Vagina (tissue), 2 donors: ENCODE measurements at places on chromosomes 3 and 15. TPM values are rescaled to one million over a fixed set of nuclear protein-coding genes. Genes with fewer than 3 reads are reported as not detected.
A peak's percentile ranks its signal among the peaks of the same experiment; 100 is the strongest.

GRCh38 chr3:56725175-56725574, 42.1 kb upstream of the TASOR start:
- no peaks in the 10 kb centered on the region for H3K27me3 ChIP-seq
- H3K4me1 ChIP-seq: no peaks in the 10 kb centered on the region
- no peak for DNase-seq
- no peaks in the 10 kb centered on the region for H3K36me3 ChIP-seq
- no peak overlapping the region for H3K27ac ChIP-seq

TMEM207 gene
- not detected for total RNA-seq

GRCh38 chr3:104961851-104962250, 404.9 kb upstream of the ALCAM start:
- H3K27me3 ChIP-seq: no peaks in the 10 kb centered on the region
- no peak overlapping the region for H3K4me3 ChIP-seq
- no peaks in the 10 kb centered on the region for H3K4me1 ChIP-seq
- no peak overlapping the region for H3K27ac ChIP-seq
- no peak for DNase-seq

GRCh38 chr3:11703146-11703545, 59.4 kb upstream of the VGLL4 start:
- H3K36me3 ChIP-seq: peaks cover 7% of the 10 kb centered on the region
- H3K27ac ChIP-seq: no peak overlapping the region
- no peak overlapping the region for H3K4me3 ChIP-seq
- no peaks in the 10 kb centered on the region for H3K27me3 ChIP-seq
- no peak for DNase-seq

GRCh38 chr15:39622660-39623516, 42.0 kb downstream of the THBS1 start:
- H3K4me3 ChIP-seq: no peak overlapping the region
- peaks cover 22% of the 10 kb centered on the region for H3K4me1 ChIP-seq
- no peak overlapping the region for H3K27ac ChIP-seq
- H3K36me3 ChIP-seq: no peaks in the 10 kb centered on the region
- no peaks in the 10 kb centered on the region for H3K27me3 ChIP-seq
- DNase-seq: no peak

GRCh38 chr3:103470498-103470897, 1035.7 kb downstream of the ZPLD1 start:
- H3K4me3 ChIP-seq: no peak overlapping the region
- H3K36me3 ChIP-seq: no peaks in the 10 kb centered on the region
- no peak for DNase-seq
- H3K4me1 ChIP-seq: no peaks in the 10 kb centered on the region
- H3K27me3 ChIP-seq: no peaks in the 10 kb centered on the region

- DNase-seq: no peak
- H3K4me1 ChIP-seq: peaks cover 98% of the 10 kb centered on the region
- H3K4me3 ChIP-seq: no peak overlapping the region
- no peaks in the 10 kb centered on the region for H3K36me3 ChIP-seq
- peak overlapping the region; percentile 91 for H3K27ac ChIP-seq
- no peaks in the 10 kb centered on the region for H3K27me3 ChIP-seq
Observed at GRCh38 chr3:129593595-129594339, 12.7 kb downstream of the PLXND1 start.

EPHB1 gene
- total RNA-seq: 2.2 TPM

GHSR gene
- not detected for total RNA-seq

PAQR9 gene
- total RNA-seq: not detected

DNA sequence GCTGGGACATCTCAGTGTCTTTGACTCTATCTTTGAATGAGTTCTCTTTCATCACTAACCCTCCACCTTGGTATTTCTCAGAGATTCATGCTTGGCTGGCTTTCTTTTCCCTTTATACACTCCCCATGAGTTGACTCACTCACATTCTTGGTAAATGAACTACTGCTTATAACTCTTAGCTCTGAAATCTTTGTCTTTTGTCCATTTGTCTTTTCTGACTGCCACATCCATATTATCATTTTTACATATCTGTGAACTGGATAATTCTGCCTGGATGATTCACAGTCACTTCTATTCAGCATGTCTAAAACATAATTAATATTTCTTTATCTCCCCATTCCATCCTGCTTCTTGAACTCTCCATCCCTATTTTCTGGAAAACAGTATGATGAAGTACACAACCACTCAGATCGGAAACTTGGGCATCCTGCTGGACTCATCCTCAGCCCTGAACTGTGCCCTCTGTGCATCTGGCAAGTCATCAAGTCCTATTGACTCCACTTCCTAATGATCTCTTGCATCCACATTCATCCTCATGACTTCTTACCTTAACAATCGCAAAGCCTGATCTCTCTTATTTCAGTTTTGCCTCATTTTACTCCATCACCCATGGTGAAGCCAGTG, 66.9 kb downstream of the KCNAB1 start:
- no peaks in the 10 kb centered on the region for H3K27me3 ChIP-seq
- H3K36me3 ChIP-seq: no peaks in the 10 kb centered on the region
- H3K27ac ChIP-seq: no peak overlapping the region
- no peak for DNase-seq
- no peak overlapping the region for H3K4me3 ChIP-seq

DNA sequence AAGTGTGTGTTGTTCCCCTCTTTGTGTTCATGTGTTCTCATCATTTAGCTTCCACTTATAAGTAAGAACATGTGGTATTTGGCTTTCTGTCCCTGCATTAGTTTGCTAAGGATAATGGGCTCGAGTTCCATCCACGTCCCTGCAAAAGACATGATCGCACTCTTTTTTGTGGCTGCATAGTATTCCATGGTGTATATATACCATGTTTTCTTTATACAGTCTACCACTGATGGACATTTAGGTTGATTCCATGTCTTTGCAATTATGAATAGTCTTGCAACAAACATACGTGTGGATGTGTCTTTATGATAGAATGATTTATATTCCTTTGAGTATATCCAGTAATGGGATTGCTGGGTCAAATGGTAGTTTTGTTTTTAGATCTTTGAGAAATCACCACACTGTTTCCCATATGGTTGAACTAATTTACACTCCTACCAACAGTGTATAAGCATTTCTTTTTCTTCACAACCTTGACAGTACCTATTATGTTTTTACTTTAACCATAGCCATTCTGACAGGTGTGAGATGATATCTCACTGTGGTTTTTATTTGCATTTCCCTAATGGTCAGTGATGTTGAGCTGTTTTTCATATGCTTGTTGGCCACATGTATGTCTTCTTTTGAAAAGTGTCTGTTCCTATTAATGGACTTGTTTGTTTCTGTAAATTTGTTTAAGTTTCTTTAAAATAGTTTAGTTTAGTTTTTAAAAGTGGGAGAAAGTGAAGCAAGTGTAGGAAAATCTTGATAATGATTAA, 21.9 kb upstream of the SLC30A4 start:
- no peaks in the 10 kb centered on the region for H3K27me3 ChIP-seq
- H3K4me3 ChIP-seq: no peak overlapping the region
- no peak overlapping the region for H3K27ac ChIP-seq
- no peak for DNase-seq

VPS13C gene
- total RNA-seq: 52.5 TPM

GRCh38 chr3:131454501-131454900, 48.3 kb downstream of the MRPL3 start:
- no peaks in the 10 kb centered on the region for H3K27me3 ChIP-seq
- H3K4me3 ChIP-seq: no peak overlapping the region
- H3K27ac ChIP-seq: no peak overlapping the region
- DNase-seq: no peak
